Upper lobe of right lung (tissue), 1 donor: ENCODE measurements at places on chromosomes 3 and 15. TPM values are rescaled to one million over a fixed set of nuclear protein-coding genes. Genes with fewer than 3 reads are reported as not detected.

GRCh38 chr3:16761571-16761970 lies 123.2 kb upstream of the PLCL2 start:
- no peaks in the 10 kb centered on the region for H3K4me1 ChIP-seq
- H3K36me3 ChIP-seq = no peaks in the 10 kb centered on the region
- no peak overlapping the region for H3K4me3 ChIP-seq
- H3K27me3 ChIP-seq = no peaks in the 10 kb centered on the region
- no peak overlapping the region for H3K27ac ChIP-seq

DNA sequence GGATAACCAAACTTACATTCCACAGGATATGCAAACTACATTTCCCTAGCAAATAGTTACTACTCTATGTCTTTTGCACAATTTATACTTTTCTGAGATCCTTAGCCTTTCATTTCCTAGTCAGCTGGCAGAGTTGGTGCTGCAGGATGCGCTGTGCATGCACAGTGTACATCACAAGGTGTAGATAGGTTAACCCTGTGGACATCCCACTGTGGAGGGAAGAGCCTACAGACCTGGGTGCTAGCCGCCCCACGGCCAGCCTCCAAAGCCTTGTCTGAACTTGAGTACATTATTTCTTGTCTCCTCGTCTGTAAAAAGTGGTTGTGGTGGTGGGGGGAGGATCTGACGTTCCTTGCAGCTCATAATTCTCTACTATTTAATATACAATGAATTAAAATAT lies 3.5 kb downstream of the TNFSF10 start:
- peak overlapping the region; percentile 93 for H3K27ac ChIP-seq
- no peaks in the 10 kb centered on the region for H3K27me3 ChIP-seq
- H3K36me3 ChIP-seq = peaks cover 7% of the 10 kb centered on the region
- peaks cover 62% of the 10 kb centered on the region for H3K4me1 ChIP-seq
- peak overlapping the region; percentile 69 for H3K4me3 ChIP-seq

DNA sequence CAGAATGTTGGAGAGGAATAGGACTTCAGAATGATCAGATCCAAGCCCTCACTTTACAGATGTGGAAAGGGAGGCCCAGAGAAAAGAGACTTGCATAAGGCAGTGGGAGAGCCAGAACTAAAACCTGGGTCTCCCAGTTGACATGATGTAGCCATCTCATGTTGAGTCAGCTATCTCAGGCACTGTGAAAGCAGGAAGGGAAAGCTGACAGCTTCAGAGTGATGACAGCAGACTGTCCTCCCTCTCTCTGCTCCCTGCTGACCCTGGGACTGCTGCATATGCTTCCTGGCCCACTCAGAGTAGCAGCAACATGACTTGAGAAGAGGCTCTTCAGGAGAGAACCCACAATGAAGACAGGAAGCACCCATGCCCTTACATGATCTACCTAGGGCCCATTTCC lies 14.7 kb downstream of the FHIT start:
- H3K4me1 ChIP-seq = peaks cover 7% of the 10 kb centered on the region
- H3K27ac ChIP-seq = no peak overlapping the region
- no peaks in the 10 kb centered on the region for H3K36me3 ChIP-seq
- no peaks in the 10 kb centered on the region for H3K27me3 ChIP-seq
- H3K4me3 ChIP-seq = no peak overlapping the region

DNA sequence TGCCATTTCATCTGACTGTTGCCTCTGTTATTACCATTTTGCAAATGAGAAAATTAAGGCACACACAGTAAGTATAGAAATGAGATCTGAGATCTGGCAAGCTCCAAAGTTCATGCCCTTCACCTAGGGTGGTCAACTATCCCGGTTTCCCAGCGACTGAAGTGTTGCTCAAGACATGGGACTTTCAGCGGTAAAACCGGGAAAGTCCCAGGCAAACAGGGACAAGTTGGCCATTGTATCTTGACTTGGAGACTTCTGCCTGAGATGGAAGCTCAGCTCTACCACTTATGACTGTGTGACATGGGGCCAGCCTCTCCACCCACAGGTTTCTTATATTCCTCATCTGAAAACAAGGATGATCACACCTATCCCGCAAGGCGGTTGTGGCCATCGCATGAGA lies 55.6 kb upstream of the TPM1 start:
- no peak overlapping the region for H3K27ac ChIP-seq
- DNase-seq = no peak
- no peaks in the 10 kb centered on the region for H3K27me3 ChIP-seq
- H3K36me3 ChIP-seq = no peaks in the 10 kb centered on the region
- H3K4me1 ChIP-seq = no peaks in the 10 kb centered on the region
- H3K4me3 ChIP-seq = no peak overlapping the region

GRCh38 chr3:142987707-142988106 lies 13.7 kb upstream of the U2SURP start:
- H3K4me1 ChIP-seq = no peaks in the 10 kb centered on the region
- no peak for DNase-seq
- H3K27ac ChIP-seq = no peak overlapping the region
- H3K27me3 ChIP-seq = no peaks in the 10 kb centered on the region
- no peaks in the 10 kb centered on the region for H3K36me3 ChIP-seq

DNA sequence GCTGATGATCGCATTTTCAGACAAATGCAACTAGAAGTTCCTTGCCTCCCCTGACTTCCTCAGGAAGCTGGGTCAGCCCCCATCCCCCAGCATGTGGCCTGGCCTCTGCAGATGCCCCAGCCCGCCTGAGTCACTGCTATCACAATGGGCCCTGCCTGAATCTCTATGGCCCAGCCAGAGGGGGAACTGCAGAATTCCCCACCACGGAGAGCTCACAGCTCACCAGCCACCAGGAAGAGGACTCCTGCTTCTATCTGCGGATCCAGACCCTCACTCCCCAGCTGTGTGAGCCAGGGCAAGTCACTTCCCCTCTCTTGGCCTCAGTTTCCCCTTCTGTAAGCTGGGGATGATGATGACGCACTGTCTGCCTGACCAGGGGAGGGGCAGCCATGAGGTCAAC lies 6.9 kb downstream of the PLXND1 start:
- DNase-seq = peak; percentile 85
- no peak overlapping the region for H3K4me3 ChIP-seq
- no peaks in the 10 kb centered on the region for H3K27me3 ChIP-seq
- H3K4me1 ChIP-seq = peaks cover 97% of the 10 kb centered on the region
- peak overlapping the region; percentile 84 for H3K27ac ChIP-seq
- H3K36me3 ChIP-seq = no peaks in the 10 kb centered on the region

DNA sequence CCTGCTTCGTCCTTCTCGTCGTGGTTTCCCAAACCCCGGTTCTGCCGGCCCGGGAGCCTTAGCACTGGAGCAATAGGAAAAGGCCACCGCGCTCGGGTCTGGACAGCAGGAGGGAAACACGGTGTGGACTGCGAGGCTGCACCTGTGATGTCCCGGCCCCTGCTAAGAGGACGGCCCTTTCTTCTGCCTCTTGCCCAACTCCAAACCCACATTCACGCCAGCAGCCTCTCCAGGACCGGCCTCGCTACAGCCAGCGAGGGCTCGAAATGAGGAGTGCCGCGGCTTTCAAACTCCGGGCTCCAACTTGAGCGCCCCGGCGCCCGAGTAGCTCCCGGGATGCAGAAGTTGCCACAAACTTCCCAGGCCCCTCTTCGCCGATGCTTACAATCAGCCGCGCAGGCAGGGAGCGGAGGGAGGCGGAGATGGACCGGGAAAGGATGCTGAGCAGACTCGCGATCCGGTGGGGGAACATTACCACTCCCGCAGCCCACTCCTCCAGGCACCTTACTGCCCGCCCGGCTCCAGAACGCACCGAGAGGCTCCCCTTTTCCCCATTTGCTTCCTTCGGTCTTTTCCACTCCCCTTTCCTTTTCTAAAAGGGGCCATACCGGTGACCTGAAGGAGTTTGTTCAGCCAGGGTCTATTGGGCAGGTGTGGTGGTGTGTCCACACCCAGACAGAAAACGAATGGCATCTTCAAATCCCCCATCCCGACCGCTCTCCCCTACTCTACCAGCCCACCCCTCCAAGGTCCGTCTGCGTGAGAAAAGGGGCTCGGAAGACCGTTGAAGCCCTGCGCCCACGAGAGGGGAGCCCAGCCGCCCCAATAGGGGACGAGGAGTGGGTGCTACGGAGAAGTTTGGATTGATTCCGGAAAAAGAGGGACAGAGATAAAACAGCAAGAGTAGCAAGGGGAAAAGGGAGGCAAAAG lies 18.8 kb upstream of the SATB1 start:
- no peak overlapping the region for H3K27ac ChIP-seq
- DNase-seq = peak; percentile 79
- H3K4me3 ChIP-seq = peak overlapping the region; percentile 57
- peaks cover 35% of the 10 kb centered on the region for H3K27me3 ChIP-seq
- peaks cover 19% of the 10 kb centered on the region for H3K4me1 ChIP-seq

DNA sequence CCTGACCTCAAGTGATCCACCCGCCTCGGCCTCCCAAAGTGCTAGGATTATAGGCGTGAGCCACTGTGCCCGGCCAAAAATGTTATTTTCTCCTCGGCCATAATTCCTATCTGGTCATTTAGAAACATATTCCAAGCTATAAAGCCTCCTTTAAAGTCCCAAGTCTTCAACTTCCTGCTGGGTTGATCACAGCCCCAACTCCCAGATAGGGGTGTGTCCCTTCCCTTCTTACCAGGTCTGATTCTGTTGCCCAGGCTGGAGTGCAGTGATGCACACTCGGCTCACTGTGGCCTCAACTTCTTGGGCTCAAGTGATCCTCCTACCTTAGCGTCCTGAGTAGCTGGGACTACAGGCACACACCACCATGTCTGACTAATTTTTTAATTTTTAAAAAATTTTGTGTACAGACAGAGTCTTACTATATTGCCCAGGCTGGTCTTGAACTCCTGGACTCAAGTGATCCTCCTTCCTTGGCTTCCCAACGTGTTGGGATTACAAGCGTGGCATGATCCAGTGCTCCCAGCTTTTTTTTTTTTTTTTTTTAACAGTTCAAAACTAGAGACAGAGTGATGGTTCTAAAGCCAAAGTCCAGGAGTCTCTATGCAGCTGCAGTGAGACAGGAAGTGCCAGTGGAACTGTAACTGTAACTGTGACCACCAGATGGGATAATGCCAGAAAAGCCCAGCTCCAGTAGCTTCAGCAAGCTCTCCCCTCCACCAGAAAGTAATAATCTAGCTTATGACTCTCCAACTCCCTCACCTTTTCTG lies 8.2 kb upstream of the PRKAR2A start:
- no peak for DNase-seq
- H3K27ac ChIP-seq = no peak overlapping the region
- H3K27me3 ChIP-seq = no peaks in the 10 kb centered on the region
- H3K36me3 ChIP-seq = peaks cover 35% of the 10 kb centered on the region
- H3K4me3 ChIP-seq = no peak overlapping the region

GRCh38 chr15:38535491-38536200 lies 29.0 kb downstream of the RASGRP1 start:
- no peaks in the 10 kb centered on the region for H3K27me3 ChIP-seq
- no peaks in the 10 kb centered on the region for H3K36me3 ChIP-seq
- no peak overlapping the region for H3K4me3 ChIP-seq
- no peak overlapping the region for H3K27ac ChIP-seq
- DNase-seq = no peak

DNA sequence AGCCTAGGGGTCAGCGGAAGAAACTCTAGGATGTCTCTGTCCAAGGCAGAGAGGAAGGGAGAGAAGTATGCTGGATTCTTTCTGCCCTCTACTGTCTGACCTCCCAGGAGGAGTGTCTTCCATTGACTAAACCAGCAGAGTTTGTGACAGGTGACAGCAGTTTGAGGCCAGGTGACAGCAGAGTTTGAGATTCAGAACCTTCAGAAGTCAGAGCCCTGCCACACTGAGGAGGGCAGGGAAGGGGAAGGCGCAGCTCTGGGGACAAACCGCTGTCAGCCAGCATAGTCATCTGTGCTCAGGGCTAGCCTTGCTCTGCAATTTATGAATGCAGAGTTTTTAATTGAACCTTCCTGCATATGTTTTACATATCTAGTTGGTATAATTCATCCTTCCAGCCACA lies 12.3 kb downstream of the NRROS start:
- DNase-seq = peak; percentile 29
- peak overlapping the region; percentile 60 for H3K27ac ChIP-seq
- H3K36me3 ChIP-seq = peaks cover 27% of the 10 kb centered on the region
- H3K4me1 ChIP-seq = peaks cover 31% of the 10 kb centered on the region
- H3K27me3 ChIP-seq = no peaks in the 10 kb centered on the region
- H3K4me3 ChIP-seq = no peak overlapping the region

DNA sequence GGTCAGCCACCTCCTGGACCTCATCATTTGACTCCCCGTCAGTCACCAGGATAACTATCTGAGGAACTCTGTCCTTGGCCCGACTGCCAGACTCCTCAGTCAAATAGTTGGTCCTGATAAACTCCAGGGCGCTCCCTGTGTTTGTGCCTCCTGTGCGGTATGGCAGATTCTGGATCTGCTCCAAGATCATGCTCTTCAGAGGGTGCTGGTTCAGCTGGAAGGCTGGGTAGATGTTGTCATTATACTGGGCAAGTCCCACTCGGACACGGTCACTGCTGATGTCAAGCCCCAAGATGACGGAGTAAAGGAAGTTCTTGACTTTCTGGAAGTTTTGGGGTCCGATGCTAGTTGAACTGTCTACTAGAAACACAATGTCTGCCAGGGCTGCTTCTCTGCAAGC lies 31.1 kb upstream of the CAPN7 start:
- peaks cover 3% of the 10 kb centered on the region for H3K27me3 ChIP-seq
- H3K4me1 ChIP-seq = no peaks in the 10 kb centered on the region
- H3K36me3 ChIP-seq = no peaks in the 10 kb centered on the region
- no peak for DNase-seq
- H3K27ac ChIP-seq = no peak overlapping the region

ATP13A5 gene
- total RNA-seq = 2.0 TPM

C2CD4A gene
- 0.14 TPM for total RNA-seq

UBAP1L gene
- 4.9 TPM for total RNA-seq

MAPKAPK3 gene
- total RNA-seq = 60.8 TPM

RBPMS2 gene
- total RNA-seq = 4.5 TPM

THAP10 gene
- total RNA-seq = 1.5 TPM
